ENCODE measurements at places on chromosomes 13 and 19.
A peak's percentile ranks its signal among the peaks of the same experiment; 100 is the strongest.

DNA sequence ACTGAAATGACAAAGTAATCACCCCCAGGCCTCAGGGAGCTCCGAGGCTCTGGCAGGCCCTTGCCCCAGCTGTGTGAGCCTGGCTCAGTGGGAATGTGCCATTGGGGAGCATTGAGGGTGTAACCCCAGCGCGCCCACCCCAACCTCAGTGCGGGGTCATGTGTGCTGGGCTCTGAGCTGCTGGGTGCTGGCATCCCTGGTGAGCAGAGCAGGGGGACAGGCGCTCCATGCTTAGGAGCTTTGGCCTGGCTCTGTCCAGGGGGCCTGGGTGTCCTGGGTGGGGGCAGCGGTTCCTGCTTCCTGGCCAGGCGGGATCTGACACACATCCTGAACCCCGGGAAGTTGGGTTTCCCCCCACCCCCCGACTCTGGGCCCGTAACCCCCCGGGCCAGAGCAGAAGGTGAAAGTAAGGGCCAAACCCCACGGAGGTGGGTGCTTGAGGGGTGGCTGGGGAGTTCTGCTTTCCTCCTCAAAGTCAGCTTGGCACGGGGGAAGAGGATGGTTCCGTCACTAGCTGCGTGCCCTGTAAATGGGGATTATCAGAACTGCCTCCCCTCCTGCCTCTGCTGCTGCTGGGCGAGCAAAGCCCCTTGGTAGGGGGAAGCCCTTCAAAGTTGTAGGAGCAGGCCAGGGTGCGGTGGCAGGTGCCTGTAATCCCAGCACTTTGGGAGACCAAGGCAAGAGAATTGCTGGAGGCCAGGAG is 1.7 kb downstream of the LRP3 start:
- DNase-seq: no peak

- peak; percentile 95 for DNase-seq
These were observed 811 bp downstream of the ARMC6 start for GRCh38 chr19:19034204-19034624.

DNA sequence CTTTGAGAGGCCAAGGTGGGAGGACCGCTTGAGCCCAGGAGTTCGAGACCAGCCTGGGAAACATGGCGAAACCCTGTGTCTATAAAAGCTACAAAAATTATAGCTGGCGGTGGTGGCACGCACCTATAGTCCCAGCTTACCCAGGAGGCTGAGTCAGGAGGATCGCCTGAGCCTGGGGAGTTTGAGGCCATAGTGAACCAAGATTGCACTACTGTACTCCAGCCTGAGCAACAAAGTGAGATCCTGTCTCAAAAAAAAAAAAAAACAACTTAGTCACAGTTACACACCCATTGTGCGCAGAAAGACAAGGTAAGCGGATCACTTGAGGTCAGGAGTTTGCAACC is 728 bp upstream of the DENND1C start:
- DNase-seq: no peak

GRCh38 chr13:66237411-66238062 is 992.6 kb downstream of the PCDH9 start:
- DNase-seq: no peak

DNA sequence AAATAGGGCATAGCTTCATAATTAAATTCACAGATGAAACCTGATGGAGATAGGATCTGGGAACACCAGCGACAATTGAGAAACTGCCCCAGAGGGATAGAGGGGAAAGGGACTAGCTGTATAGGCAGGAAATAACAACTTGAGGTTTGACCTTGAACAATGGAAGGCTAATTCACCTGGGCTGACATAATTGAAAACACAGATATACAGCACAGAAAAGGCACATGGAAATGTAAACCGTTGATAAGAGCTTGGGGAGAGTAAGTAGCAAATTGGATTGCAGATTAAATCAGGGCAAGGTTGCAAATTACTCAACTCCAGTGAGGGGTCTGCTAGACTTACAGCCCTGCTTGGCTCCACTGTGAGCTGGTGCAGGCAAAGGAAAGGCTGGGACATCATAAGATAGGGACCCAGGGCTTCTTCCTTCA is 246.7 kb downstream of the DLEU7 start:
- DNase-seq: no peak

DNA sequence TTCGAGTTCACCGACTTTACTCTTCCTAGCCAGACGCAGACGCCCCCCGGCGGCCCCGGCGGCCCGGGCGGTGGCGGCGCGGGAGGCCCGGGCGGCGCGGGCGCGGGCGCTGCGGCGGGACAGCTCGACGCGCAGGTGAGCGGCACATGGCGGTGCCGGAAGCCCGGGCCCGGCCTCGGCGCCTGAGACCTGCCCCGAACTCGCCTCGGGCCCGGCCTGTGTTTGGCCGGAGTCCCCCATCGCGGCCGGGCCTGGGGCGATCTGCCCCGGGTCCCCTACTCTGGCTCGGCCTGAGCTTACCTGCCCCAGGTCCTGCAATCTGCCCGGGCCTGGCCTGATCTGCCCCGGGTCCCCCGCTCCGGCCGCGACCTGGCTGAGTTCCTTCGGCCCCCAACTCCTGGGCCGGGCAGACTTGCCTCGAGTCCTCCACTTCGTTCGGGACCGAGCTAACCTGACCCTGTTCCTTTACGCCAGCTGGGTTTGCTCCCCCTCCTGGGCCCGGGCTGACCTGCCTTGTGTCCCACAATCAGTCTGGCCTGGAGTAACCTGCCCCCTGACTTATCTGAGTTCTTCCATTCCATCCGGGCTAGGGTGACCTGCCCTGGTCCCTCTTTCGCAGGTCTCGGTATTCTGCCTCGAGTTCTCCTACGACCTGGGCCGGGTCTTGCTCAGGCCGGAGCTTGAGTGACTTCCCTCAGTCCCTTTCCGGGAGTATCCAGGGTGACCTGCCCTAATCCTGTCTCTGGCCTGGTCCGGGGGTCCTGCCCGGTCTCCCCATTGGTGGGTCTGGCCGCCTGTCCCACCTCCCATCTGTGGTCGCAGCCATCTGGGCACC is 764 bp downstream of the UPF1 start:
- DNase-seq: no peak

- no peak for DNase-seq
These were observed 140.8 kb downstream of the GGACT start for GRCh38 chr13:100447831-100448230.

GRCh38 chr13:49395451-49395865 is 48.4 kb downstream of the CAB39L start:
- DNase-seq: no peak

DNA sequence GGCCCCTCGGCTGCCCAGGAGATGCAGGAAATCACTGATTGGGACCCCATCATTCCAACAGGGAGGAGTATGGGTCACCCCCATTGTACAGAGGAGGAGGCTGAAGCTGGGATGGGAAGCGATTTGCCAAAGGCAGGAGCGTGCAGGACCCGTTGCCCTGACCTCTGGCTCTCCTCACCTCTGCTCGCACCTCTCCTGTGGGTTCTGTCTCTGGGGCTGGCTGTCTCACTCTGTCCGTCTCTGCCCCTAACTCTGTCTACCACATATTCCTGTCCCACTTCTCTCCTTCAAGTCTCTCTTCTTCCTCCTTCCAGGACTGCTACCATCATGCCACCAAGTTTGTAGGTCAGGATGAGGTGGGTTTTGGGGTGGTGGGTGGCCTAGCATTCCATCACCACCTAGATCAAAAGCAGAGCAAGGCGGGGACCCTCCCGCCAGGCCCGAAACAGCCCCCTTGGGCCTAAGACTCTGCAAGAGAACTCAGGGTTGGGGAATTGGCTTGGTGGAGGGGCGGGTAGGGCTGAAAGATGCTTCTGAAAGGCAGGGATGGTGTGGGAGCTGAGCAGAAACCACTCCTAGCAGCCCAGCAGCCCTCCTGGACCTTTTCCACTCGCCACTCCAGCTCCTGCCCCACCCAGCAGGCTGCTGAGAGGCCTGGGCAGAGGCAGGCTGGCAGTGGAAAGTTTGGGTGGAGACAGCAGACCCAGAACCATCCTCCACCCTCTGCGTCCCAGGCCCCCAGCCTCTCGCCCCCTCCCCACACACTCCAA is 1.0 kb upstream of the LGALS7 start:
- DNase-seq: no peak

- DNase-seq: peak; percentile 85
These were observed at the start of gene LILRA5 for GRCh38 chr19:54312436-54313377. LILRA5 (minus strand) TSS chr19:54313166; CDS start chr19:54313019, 147 bp downstream.

GRCh38 chr13:48426052-48426451 is 13.1 kb upstream of the LPAR6 start:
- DNase-seq: no peak

DNA sequence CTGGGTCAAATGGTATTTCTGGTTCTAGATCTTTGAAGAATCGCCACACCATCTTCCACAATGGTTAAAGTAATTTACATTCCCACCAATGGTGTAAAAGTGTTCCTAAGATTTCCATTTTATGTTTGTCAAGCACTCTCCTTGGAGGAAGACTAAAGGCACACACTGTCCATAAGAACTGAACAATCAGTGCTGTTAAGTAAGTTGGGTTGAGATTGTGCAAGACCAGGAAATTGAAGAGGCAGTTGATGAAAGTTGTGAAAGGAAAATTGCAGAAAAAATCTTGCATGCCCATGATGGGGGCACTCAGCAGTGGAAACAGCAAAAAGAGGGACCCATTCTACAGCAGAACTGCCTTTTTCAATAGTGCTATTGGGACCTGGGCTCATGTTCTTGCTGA is 323.6 kb downstream of the DLEU7 start:
- DNase-seq: no peak

DNA sequence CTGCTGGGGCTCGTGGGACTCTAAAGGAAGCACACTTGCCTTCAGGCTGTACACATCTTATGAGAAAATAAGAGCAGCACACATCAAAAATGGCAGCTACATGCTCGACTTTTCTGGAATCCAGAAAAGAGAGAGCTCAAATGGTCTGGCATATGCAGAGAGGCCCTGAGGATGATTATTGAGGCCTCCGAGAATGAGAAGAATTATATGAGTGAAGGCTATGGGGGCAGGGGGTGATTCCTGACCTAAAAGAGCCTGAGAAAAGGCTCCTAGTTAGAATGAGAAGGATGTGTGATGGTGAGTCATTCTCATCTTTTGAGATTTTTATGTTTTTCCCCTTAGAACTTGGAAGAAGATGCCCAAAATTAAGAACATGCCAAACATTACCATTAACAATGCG is 97.1 kb downstream of the HSPH1 start:
- no peak for DNase-seq

- no peak for DNase-seq
These were observed 18.3 kb downstream of the NMRK2 start for GRCh38 chr19:3950871-3951861.

GRCh38 chr13:28252547-28252946 is 114.2 kb downstream of the PAN3 start:
- no peak for DNase-seq

DNA sequence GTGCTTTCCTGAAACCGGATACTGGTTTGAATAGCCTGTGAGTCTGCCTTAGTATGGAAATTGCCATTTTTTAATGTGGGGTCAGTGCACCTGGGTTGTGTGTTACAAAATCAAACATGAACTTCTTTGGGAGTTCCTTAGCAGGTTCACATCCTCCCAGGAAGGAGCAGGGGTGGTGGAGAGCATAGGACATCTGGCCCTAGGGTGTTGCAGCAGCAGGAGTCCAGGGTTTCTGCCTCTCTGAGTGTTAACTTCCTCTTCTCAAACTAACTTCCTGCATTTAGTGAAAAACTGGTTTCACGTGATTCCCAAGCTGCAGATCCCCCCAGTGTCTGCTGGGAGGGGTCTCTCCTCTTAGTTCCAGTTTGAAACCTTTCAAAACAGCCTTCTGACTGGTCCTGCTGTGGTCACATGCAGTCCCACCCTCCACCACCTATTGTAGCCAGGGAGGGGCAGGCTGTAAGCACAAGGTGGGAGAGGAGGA is 7.2 kb downstream of the RNASEH2B start:
- DNase-seq: peak; percentile 95

DNA sequence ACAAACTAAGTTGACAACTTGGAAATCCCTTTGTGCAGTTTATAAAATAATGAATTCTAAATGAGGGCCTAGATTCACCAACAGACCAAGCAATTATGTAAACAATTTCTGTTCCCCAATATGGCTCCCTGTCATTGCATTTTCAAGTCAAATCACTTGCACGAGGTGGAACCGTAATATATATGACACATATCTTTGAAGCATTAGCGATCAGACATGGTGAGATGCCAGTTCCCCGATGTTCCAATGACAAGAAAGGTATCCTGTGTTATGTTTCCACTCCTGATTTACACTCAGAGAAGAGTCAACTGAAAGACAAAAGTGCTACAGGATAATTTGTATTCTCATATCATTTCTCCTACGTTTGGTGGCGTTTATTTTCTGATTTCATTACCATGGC is 108.5 kb upstream of the TDRD3 start:
- no peak for DNase-seq

- DNase-seq: no peak
These were observed 78.7 kb downstream of the WTIP start for GRCh38 chr19:34560229-34560628.

DNA sequence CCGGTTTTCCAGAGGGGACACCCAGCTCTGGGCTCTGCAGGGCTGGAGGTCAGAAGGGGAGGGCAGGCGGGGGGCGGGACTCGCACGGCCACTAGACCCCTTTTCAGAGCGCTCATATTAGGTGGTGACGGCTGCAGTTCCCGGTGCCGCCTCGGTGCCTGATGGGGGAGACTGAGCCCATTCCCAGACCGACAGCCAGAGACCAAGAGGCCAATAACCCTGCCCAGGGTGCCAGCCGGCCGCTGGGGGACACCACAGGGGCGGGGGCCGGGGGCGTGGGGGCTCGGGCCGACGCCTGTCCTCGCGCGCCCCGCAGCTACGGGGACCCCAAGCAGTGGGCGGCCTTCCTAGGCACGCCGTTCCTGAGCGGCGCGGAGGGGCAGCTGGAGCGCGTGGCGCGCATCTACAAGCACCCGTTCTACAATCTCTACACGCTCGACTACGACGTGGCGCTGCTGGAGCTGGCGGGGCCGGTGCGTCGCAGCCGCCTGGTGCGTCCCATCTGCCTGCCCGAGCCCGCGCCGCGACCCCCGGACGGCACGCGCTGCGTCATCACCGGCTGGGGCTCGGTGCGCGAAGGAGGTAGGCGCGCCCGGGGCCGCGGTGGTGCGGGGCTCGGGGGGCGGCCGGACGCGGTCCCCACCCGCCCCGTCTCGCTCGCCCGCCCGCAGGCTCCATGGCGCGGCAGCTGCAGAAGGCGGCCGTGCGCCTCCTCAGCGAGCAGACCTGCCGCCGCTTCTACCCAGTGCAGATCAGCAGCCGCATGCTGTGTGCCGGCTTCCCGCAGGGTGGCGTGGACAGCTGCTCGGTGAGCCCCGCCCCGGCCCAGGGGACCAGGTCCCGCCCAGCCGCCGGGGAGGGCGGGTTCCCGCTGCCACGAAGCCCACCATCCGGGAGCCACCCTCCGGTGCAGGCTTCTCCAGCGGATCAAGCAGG is 2.4 kb downstream of the TIMM13 start:
- peak; percentile 69 for DNase-seq
